ENCODE measurements at places on chromosomes 2 and 18.
A peak's percentile ranks its signal among the peaks of the same experiment; 100 is the strongest.

GRCh38 chr18:55403421-55403949 is 184.5 kb downstream of the TCF4 start:
- DNase-seq, result no peak

GRCh38 chr2:228600265-228600664 is 418.8 kb upstream of the SPHKAP start:
- DNase-seq, result no peak

DNA sequence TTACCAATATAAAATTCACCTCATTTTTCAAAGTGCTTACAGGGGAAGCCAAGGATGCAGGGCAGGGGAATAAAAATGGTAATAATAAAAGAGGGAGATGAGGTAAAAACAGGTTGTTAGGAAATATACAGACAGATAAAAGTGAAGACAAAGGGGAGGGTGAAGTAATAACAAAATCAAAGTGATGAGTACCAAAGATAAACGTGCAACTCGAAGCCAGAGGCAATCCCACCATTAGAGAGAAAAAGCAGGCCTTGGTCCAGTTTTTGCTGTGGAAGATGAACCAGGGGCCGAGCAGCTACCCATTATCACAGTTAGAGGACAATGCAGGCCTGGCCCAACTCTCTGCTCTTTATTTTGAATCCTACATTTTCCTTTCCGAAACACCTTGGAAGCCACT is 99.6 kb upstream of the UPP2 start:
- DNase-seq, result no peak

GRCh38 chr2:101534149-101534611 is 59.3 kb upstream of the RFX8 start:
- DNase-seq, result no peak

GRCh38 chr2:55111570-55112228 is 61.4 kb upstream of the RTN4 start:
- peak; percentile 72 for DNase-seq

GRCh38 chr2:20397811-20398447 is 47.3 kb upstream of the PUM2 start:
- no peak for DNase-seq

All from NCI-H446 treated with DMSO at 0.1 percent for 48 hours (cell line).